Smooth muscle cell of the pulmonary artery (primary cell): ENCODE measurements at places on chromosomes 1 and 21. TPM values are rescaled to one million over a fixed set of nuclear protein-coding genes. Genes with fewer than 3 reads are reported as not detected.

Gene CELSR2
- 4.8 and 6.3 TPM in 2 replicates for total RNA-seq

Gene TINAGL1
- total RNA-seq: 133 and 442 TPM in 2 replicates

Gene TMEM52
- 0.20 and 0.43 TPM in 2 replicates for total RNA-seq

Gene HRNR
- total RNA-seq: not detected in 2 replicates

Gene QSOX1
- total RNA-seq: 802 and 1,049 TPM in 2 replicates

Gene ACKR1
- not detected in 2 replicates for total RNA-seq

Gene CGN
- total RNA-seq: 0.13 TPM in 1 of 2 replicates, not detected in the other

Gene CLEC20A
- total RNA-seq: not detected in 2 replicates

Gene CD1D
- total RNA-seq: 0.20 and 0.59 TPM in 2 replicates

Gene LRRC53
- total RNA-seq: not detected in 2 replicates

Gene ARV1
- 9.7 and 15.2 TPM in 2 replicates for total RNA-seq

Gene AGT
- 0.86 and 2.7 TPM in 2 replicates for total RNA-seq

Gene PLPPR5
- total RNA-seq: not detected in 2 replicates
